ENCODE measurements at places on chromosomes 4 and X.
A peak's percentile ranks its signal among the peaks of the same experiment; 100 is the strongest.

GRCh38 chr4:176635372-176636261 lies 157.1 kb downstream of the VEGFC start:
- no peak for DNase-seq

- no peak for DNase-seq
Measured at GRCh38 chr4:38106886-38107514, 146.8 kb downstream of the PTTG2 start.

DNA sequence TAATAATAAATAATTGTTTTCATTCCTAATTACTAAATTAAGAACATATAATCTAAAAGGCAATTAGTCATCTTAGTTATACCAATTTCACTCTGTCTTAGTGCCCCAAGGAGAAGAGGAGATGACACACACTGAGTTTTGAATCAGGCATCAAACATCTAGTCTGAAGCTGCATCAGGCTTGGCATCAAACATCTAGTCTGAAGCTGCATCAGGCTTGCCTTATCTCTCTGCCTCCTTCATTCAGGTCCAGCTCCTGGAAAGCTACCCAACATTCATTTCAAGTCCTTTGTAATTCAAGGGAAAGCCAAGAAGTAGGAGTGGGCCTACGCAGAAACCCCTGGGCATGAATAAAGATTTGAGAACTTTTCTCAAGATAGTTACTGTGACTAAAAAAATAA lies 62.2 kb downstream of the SH3RF1 start:
- DNase-seq, result no peak

DNA sequence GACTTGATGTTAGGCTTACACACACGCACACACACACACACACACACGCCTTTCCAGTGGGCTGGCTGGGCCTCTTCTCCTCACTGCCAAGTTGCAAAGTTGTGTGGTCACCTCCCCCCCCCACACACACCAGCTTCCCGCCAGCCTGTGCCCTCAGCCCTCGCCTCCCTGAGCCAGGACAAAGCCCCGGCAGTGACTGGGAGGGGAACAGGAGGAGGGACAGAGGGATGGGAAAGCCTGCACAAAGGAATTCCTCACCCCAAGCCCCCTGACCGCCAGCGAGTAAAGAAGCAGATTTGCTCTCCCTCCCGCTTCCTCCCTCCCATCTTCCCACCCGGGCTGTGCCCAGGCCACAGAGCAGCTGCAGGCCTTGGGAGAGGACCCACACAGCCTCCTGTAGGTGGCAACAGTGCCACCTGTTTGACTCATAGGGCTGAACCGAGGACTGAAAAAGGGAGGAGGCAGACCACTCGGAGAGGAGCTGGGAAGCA lies at the start of gene GDPD2:
Gene GDPD2, plus strand, starts transcription at position 464 of the 491 bp plus-strand sequence. CDS start 1,671 bp downstream, outside the sequence.
- DNase-seq, result no peak

DNA sequence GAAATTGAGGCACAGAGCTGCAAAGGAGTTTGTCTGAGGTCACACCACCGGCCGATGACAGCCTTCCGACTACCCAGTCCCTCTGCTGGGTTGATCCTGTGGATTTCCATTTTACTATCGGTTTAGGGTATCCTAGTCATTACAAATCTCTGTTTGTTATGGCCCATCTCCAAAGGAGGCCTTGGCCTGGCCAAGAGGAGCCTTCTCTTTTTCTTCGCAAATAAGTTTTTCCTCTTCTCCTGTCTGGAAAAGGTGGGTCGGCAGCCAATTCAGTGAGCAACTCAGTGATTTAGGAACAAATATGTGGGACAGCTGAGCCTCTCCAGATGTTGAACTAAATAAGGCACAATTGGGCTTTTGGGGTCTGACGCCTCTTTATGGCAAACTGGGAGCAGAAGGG lies 169.2 kb upstream of the RBPJ start:
- DNase-seq, result no peak

DNA sequence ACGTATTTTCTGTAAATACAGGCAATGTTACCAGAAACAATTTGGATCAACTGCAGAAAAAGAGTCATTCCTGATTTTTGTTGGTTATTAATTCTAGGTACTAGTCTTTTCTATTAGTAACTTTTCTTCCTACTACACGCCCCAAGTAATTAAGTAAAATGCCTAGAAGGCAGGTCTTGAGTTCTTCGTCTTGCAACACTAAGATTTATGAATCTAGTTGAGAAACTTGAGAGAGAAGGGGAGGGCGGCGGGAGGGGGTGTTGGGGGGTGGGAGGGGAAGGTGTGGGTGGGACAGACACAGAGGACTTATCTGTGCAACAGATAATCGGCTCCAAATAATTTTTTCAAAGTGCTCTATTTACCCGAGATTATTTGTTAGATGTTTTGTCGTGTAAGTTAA lies 3.0 kb downstream of the RAP2C start:
- DNase-seq, result no peak

GRCh38 chr4:11480683-11481082 lies 52.0 kb upstream of the HS3ST1 start:
- DNase-seq, result no peak

GRCh38 chr4:29588617-29589016 lies 1131.6 kb upstream of the PCDH7 start:
- DNase-seq, result no peak

DNA sequence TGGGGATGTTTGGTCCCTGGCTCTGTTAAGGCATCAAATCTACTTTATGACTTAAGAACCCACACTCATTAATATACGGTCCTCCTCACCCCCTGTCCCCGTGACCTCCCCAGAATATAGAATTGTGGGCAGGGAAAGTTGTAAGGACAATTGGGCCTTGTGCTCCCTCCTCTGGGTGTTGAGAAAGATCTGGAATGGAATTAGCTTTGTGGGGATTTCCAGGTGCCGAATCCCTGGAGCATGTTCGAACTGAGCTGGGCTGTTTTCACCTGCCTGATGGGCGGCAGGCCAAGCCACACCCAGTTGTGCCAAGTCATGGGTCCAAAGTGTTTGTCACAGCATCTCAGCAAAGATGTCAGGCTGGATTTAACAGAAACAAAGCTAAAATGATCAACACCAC lies 349.3 kb upstream of the KLF3 start:
- no peak for DNase-seq

DNA sequence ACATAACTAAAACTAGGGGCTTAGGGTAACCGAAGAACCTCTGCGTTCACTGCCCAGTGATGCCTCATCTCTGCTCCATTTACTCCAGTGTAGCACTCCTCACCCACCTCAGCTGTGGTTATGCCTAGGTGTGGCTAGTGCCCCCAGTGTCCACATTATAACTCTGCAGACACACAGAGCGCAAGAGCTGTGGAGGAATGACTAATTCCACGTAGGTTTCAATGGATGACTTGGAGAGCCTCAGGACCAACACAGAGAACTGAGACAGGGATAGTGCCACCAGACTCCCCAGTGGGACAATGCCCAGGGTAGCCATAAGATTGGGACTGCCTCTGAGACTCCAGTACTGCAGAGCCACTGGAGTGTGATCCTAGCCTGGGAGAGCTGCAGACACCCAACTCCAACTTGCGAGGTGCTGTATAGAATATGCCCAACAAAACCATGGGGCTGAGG lies 542.4 kb upstream of the DIPK2B start:
- DNase-seq, result no peak

GRCh38 chr4:600850-601515 lies 24.4 kb upstream of the PDE6B start:
- DNase-seq, result no peak

DNA sequence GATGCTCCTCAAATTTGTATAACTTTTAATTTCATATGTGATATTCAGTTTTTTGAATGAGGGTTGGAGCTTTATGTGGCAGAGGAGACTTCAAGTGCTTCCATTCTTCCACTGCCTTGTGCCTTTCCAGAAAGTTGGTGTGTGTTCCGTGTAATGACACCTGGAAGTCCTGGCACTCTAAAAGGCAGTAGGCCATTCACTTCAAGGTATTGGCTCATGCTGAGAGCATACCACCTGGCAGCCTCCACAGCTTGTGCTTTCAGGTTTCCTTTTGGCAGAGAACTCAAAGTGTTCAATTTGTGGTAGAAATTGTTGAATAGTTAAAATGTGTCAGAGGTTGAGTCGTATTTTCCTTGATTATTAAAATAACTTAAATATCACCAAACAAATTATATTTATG lies 49.6 kb downstream of the GRIA2 start:
- no peak for DNase-seq

DNA sequence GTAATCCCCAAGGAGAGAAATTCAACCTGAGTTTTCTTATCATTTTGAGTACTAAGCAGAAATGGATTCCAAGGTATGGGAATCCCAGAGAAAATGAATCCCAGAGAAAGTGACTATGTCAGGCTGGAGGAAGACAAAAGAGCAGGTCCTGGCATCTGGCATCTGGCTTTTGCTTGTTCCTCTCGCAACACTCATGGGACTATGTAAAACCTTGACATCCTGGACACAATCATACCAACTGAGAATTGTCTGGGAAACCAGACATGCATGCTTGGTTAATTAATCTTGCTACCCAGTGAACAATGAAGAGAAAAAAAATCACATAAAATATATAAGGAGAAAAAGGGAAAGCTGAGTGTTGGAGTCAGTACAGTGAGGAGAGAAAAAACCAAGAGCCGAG lies 12.9 kb downstream of the DCAF8L1 start:
- DNase-seq, result no peak

GRCh38 chr4:180792541-180792940 lies 1450.7 kb upstream of the TENM3 start:
- no peak for DNase-seq

DNA sequence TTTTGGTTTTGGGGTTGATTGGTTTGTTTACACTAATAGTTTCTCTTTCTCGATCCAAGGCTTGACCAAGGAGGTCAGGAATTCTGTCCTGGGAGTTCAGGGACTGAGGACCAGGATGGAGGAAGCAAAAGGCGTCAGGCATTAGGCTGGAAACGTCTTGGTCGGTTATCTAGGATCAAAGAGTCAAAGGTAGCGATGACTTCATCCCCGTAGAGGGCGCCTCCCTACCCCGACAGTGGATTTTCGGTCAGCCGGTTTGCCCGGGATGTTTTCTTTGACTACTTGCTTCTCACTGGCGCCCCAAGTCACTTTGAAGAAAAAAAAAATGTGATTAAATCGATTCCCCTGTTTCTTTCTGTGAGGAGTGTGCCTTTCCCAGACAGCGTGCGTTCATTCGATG lies 980 bp upstream of the FHDC1 start:
- DNase-seq, result peak; percentile 22

- no peak for DNase-seq
Measured at GRCh38 chr4:27463816-27464215, 603.2 kb downstream of the STIM2 start.

DNA sequence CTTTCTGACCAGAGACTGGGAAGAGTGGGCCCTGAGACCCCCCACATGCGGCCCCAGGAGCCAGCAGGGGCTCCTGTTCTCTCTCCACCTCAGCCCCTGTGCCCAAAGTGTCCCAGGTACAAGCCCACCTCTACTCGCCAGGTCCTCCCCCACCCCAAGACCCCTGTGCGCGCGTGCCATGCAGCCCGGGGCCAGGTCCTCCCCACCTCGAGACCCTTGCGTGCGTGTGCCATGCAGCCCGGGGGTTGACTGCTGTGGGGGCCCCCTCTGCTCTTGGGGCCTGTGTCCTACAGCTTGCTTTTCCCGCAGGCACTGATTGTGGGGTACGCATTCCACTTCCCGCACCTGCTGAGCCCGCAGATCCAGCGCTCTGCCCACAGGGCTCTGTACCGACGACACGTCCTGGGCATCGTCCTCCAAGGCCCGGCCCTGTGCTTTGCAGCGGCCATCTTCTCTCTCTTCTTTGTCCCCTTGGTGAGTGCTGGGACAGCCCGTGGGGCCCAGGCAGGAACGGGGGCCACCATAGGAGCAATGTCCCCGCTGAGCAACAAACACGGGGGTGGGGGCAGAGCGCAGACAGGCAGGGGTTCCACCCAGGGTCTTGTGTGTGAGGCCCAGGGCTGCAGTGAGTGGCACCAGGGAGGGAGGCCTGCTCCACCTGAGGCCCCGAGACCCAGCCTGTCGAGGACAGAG lies 20.3 kb downstream of the DGKQ start:
- DNase-seq, result peak; percentile 15

GRCh38 chr4:84503495-84504437 lies 4.7 kb upstream of the NKX6-1 start:
- DNase-seq, result no peak

DNA sequence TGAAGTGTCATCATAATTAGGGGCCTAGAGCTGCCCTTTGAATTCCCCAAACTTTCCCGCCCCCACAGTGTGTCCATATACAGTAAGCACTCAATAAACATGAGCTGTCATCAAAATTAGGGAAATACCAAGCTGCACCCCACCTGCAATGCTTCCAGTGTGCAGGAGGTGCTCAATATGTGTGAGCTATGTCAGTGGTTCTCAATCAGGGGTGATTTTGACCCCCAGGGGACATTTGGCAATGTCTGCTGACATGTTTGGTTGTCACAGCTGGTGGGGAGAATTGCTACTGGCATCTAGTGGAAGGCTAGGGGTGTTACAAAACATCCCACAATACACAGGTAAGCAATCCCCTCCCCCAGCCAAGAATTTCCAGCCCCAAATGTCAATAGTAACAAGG lies 748 bp downstream of the CFP start:
- DNase-seq, result no peak

- no peak for DNase-seq
Measured at GRCh38 chr4:71074452-71075299, 81.2 kb downstream of the DCK start.

DNA sequence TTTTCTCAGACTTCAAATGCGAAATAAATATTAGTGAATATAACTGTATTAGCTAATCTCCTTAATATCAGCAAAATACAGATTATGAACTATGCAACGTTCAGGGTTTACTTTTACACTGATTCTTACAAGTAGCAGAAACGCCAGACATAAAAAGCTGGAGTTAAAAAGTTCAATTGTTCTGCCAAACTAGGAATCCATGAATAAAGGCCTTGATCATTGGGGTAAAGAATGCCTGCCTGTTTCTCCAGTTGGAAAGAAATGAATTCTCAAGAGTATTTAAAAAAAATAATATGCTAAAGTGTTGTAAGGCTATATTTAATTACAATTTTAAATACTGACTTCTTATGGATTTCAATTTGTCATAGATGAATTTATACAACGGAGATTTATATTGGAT lies 612.2 kb downstream of the DMD start:
- no peak for DNase-seq

DNA sequence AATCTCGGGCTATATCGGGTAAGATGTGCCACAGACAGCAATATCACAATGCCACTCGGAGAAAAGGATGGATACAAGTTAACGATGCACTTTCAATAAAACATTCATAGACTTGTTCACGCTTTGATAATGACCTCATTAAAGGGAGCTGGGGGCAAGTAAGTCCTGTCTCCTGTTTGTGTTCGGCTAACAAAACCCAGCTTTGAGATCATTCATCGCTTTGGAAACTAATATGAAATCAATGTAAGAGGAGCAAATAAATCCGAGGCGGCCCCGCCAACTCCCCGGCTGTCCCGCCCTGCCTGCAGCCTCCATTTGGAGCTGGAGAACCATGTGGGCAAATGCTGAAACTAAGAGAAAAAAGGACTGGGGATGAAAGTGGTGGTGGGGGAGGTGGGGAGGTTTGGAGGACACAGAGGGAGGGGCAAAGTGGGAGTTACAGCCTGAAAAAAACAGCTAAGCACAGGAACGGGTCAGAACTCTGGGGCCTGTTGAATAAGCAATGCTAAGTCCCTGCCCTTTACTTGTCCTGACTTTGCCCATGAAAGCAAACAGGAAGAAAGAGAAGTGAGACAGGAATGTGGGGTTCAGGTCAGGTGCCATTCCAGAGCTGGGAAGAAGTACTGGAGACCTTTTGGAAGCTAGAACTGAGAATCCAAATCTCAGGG lies 3.5 kb upstream of the GSX2 start:
- DNase-seq, result no peak

Data from GM12892 (cell line).